ENCODE measurements at places on chromosomes 12 and 14.
A peak's percentile ranks its signal among the peaks of the same experiment; 100 is the strongest.

DNA sequence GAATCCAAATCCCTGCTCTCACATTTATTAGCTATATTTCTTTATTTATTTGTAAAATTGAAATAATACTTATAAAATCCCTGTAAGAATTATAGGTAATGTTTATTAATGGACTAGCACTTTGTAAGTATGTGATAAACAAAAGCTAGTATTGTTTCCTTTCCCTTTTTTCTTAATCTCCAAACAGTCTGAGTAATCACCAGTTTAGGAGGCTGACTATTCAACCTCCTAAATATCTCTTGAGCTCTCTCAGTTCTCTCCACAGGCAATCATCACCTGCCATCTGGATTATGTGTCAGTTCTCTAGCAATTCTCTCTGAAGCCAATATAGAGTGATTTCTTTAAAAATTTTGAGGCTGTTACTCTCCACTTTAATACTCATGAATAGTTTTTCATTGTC, 9.2 kb upstream of the LYZ start:
- no peak for DNase-seq

GRCh38 chr14:63960926-63961567, 108.2 kb downstream of the SYNE2 start:
- DNase-seq: no peak

- DNase-seq: no peak
These were observed 178.5 kb upstream of the OR4E1 start for GRCh38 chr14:21852061-21852664.

GRCh38 chr12:47901718-47902093, 3.1 kb downstream of the VDR start:
- no peak for DNase-seq

DNA sequence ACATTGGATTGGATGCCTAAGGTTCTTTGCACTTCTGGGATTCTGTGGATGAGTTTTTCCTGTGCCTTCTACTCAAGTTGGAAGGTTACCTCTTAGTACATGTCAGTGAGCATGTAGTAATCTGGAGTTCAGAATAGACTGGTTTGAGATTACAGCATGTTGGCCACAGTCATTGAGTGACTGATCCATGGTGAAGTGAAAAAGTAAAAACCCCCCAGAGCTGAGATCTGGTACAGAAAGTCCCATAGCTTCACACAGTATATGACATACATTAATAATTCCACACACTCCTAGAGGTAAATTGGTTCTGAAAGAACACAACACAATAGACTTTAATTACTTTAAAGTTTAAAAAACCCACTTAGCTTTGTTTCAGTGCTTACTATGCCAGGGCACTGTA, 11.9 kb upstream of the CCND2 start:
- no peak for DNase-seq

DNA sequence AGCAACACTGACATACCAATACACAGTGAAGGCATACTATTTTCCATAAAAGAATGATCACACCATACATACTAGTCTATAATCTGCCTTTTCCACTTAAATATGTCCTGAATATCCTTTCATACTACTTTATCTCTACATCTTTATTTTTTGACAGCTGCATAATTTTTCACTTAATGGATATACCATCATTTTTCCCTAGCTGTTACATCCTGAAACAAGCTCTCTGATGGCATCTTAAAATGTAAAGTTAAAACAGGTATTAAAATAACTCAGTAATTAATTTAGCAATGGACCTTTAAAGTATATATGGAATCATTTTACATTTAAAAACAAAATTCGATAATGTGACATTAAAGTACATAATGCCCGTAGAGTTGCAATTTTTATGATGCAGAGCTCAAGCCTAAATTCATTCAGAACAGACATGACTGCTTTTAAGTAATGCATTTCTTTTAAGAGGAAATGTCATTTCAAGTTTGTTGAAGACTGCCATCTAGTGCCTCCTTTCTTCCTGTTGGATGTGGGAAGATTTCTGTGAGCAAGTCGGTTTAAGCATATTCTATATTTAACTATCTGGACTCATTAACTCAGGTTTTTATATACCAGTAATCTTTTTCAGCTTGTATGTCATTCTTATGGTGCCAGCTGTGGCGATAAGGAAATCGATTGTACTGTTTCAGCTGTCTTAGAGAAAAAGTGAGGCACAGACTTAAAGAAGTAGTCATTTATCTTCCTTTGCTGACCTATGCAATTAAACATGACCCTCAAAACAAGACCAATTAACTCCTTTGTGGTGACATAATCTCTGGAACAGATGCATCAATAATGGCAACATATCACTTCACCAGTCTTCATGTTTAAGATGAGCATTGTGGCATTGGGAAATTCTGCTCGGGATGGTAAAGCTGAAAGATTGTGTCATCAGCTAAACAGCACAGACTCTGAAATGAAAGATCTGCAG, 20.3 kb downstream of the PRICKLE1 start:
- DNase-seq: peak; percentile 52
